ENCODE measurements at places on chromosomes 6 and 20. TPM values are rescaled to one million over a fixed set of nuclear protein-coding genes. Genes with fewer than 3 reads are reported as not detected.

FRK gene
- 1.9 TPM for total RNA-seq

SLC26A8 gene
- not detected for total RNA-seq

ANGPT4 gene
- 0.89 TPM for total RNA-seq

CSNK2B gene
- total RNA-seq = 422 TPM

GRCh38 chr20:49999329-49999728, 16.5 kb downstream of the SNAI1 start:
- no peak for DNase-seq

DNA sequence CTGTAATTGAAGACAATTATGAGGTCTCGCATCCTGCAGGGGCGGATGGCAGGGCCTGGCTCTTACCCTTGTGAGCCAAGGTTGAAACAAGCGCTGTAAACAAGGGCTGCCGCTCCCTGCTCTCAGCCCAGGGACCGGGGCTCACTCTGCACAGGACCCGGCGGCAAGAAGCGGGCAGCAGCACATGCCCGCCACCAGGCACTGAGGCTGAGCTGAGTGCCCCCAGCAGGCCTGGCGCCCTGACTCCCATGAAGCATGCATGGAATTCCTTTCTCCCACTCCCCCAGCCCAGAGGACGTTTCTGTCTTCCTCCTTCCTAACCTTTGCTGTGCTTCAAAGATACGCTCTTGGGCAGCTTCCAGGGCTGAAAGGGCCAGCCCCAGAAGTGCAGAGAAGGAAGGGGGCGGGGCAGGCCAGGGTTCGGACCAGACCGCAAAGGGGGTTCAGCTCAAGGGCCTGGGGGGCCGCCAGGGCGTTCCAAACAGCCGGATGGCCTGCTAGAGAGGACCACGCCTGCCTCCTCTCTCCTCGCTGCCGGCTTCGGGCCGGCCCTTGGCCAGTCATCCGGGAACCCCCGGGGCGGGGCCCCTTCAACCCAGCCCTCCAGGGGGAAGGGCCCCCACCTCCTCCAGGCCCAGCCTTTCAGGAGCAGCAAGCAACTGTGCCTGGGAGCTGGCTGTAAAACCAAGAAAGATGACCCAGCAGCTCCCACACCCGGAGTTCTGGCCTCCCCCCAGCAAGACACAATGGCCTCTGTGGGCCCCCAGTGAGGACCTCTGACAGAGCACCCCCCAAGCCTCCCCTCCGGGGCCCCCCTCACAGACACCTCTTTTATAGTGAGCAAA, 109.9 kb downstream of the NOL4L start:
- peak; percentile 76 for DNase-seq

DNA sequence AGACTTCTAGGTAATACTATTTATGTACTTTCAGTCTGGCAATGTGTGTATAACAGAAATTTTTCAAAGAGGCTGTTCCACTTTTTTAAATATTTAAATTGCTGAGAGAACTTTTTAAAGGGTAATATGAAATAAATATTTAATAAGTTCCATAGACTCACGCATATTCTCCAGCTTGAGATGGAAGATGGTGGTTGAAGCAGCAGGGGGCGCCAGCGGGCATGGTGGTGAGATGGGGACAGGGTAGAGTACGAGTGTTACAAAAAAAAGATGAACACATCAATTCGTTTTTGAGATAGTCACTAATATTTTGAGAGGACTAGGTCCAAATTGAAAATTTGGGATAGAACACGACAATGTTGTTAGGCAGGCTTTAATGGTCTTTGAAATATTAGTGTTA, 68.4 kb downstream of the RSPO3 start:
- no peak for DNase-seq

- no peak for DNase-seq
These were observed 14.4 kb downstream of the MMP24 start for GRCh38 chr20:35240811-35241293.

GRCh38 chr20:9301129-9302090, 213.0 kb upstream of the LAMP5 start:
- no peak for DNase-seq

GRCh38 chr20:10419550-10420133, 14.4 kb downstream of the MKKS start:
- DNase-seq = no peak

Data from lower leg skin (tissue), 4 donors.